A549 treated with Mapracorat at 1 μM for 4 hours (cell line): ENCODE measurements at places on chromosomes 1 and 21. TPM values are rescaled to one million over a fixed set of nuclear protein-coding genes. Genes with fewer than 3 reads are reported as not detected.

SPRR5 gene
- not detected in 5 replicates for total RNA-seq

TFF2 gene
- not detected in 5 replicates for total RNA-seq

LIPI gene
- not detected in 5 replicates for total RNA-seq

CIART gene
- 1.5 to 3.1 TPM (median 1.7 TPM) in 5 replicates for total RNA-seq

SLC1A7 gene
- total RNA-seq, result not detected in 5 replicates

FMOD gene
- total RNA-seq, result not detected in 5 replicates

REN gene
- total RNA-seq, result not detected in 5 replicates

CFAP141 gene
- total RNA-seq, result not detected in 5 replicates

MSH4 gene
- total RNA-seq, result not detected in 5 replicates

ALPL gene
- total RNA-seq, result 0.18 to 0.50 TPM (median 0.31 TPM) in 5 replicates

CBR3 gene
- 10.7 to 14.1 TPM (median 13.5 TPM) in 5 replicates for total RNA-seq

TNFSF4 gene
- 0.04 to 0.06 TPM in 2 of 5 replicates, not detected in the others for total RNA-seq

CCDC30 gene
- total RNA-seq, result 0.55 to 1.6 TPM (median 0.59 TPM) in 5 replicates

OPTC gene
- total RNA-seq, result not detected in 5 replicates

RCSD1 gene
- 0.05 to 0.09 TPM (median 0.07 TPM) in 3 of 5 replicates, not detected in the others for total RNA-seq

CYP4B1 gene
- 0.16 TPM in 1 of 5 replicates, not detected in the others for total RNA-seq

S100A9 gene
- total RNA-seq, result 0.77 to 1.2 TPM (median 1.1 TPM) in 4 of 5 replicates, not detected in the other

OR2L5 gene
- not detected in 5 replicates for total RNA-seq

SYDE2 gene
- 0.68 to 1.1 TPM (median 0.74 TPM) in 5 replicates for total RNA-seq

PPM1J gene
- 0.75 to 1.3 TPM (median 0.94 TPM) in 5 replicates for total RNA-seq
